Brain pericyte (primary cell): ENCODE measurements at places on chromosomes 4 and X.

GRCh38 chrX:7462110-7462509, 314.2 kb upstream of the PUDP start:
- no peak for DNase-seq

- DNase-seq = no peak
Observed at GRCh38 chr4:156954587-156954986, 17.0 kb downstream of the PDGFC start.

- peak; percentile 69 for DNase-seq
Observed at GRCh38 chr4:113784497-113785250, 23.1 kb upstream of the CAMK2D start.

- DNase-seq = no peak
Observed at GRCh38 chr4:76597423-76597979, 162.5 kb downstream of the SHROOM3 start.

DNA sequence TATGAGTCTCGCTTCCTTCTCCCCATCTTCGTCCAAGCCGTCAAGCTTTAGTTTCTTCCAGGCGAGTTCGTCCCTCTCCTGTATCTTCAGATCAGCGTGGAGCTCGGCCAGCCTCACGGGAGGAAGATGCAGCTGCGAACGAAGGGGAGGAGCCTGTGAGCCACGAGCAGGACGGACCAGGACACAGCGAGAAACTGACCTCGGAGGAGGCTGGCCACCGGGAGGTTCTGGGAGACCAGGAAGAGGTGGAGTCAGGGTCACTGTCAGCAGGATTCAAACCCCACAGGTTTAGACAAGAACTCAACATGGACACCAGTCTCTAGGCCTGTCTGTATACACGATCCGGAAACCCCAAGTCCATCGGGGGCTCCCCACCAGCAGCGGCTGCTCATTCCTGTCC, 7.3 kb downstream of the LRPAP1 start:
- DNase-seq = no peak

DNA sequence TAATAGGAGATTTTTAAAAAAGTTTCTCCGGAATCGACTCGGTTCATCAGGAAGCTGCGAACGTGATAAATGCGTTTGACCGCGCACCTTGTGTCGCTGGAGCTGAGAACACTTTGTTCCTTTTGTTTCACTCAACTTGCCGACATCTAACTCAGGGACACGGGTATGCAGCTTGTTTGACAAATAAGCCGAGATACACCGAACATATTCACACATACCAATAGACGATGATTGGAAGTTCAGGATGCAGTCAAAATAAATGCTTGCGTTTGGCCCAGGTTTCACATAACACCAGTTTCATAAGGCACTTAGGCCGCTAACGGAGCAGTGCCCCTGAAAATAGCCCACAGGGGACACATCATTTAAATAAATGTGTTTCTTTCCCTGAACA, 932 bp upstream of the SHISA3 start:
- no peak for DNase-seq
